ENCODE measurements at places on chromosomes 3 and 15.

DNA sequence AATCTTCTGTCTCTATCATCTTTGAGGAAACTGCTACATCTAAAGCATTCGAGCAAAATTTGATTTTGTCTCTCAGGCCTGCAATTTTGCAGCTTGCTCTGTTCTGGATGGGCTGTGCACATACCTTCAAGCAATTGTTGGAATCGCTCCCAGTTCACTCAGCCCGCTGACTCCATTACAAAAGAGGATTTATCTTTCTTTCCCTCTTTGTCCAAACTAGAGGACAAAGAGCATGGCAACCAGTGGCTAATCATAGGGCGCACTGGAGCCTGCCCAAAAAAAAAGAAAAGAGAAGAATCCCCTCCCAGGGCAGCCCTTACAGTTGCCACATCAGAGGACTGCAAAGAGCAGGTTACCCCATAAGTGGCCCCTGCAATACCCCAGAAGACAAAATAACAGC, 49.0 kb upstream of the DUT start:
- no peak for DNase-seq

GRCh38 chr15:59702351-59702750, 13.2 kb upstream of the BNIP2 start:
- DNase-seq: no peak

DNA sequence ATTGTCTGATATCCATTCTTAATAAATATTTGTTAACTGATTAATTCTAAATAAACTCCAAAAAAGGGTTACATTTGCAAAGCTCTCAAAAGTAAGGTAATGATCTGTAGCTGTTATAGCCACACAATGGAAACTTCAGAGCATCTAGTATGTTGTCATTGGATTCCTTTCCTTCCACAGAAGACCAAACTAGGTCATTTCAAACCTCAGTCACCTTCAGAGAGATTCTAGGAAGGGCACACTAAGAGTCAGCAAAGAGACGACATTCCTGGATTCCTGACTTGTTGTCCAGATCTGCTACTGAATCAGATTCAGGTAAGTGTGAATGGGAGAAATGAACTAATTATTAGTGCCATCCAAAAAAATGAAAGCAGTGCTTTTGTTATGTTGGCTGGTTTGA, 3.0 kb upstream of the COL8A1 start:
- no peak for DNase-seq

DNA sequence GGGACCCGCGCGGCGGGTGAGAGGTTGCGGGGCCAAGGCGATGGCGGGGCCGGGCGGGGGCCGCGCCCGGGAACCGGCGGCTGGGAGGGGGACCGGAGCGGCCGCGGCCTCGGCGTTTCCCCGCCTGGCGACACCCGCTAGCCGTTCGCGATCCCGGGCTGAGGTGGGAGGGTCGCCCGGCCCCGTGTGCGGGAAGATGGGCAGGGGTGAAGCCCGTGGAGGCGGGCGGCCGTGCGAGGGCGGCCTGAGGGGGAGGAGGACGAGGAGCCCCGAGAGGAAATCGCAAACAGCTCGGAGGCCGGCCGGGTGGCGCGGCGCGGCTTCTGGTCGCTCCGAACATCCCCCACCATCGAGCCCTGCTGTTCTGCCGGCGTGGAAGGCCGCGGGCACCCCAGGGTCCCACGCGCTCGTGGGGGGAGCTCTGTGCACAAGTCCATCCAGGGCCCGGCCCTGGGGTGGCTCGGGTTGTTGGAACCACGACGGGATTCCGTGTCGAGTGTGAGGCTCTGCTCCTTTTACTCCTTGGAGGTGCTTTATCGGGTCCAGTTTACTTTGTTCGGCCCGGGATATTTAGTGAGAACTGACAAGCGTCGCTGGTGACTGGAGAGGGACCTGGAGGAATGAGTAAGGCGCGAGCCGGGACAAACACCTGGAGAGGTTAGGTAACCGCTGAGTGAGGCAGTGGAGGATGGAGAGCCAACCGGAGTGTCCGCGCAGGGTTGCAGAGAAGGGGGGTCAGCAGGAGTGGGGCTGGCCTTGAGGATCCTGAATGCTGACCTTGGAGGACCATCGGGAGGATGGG, 728 bp downstream of the CRTC3 start:
- DNase-seq: peak; percentile 53

GRCh38 chr3:157467200-157467599, 30.6 kb downstream of the PTX3 start:
- no peak for DNase-seq

DNA sequence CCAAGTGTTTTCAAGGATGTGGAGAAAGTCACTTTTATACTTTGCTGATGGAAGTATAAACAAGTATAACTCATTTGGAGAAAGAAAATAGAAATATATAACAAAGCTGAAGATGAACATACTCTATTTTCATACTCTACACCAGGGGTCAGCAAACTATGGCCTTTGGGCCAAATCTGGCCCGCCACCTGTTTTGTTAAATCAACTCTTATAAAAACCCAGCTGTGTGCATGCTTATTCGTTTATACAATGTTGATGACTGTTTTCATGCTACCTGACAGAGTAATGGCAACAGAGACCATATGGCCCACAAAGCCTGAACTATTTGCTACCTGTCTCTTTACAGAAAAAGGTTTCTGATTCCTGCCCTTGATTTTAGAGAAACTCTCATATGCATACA, 124.0 kb downstream of the NR1D2 start:
- no peak for DNase-seq

GRCh38 chr3:66885326-66886000, 112.6 kb upstream of the KBTBD8 start:
- no peak for DNase-seq

DNA sequence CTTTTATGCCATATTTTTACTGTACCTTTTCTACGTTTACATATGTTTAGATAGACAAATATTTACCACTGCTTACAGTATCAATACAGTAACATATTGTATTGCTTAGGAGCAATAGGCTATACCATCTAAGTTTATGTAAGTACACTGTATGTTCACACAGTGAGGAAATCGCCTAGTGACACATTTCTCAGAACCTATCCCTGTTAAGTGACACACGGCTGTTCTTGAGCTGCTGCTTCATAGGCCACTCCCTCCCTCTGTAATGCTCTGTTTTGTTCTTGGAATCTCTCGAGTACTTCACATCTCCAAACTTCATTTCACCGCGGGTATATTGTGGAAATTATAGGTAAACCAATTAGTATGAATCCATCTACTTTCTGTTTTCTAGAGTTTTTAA, 13.4 kb upstream of the SELENOT start:
- no peak for DNase-seq

- no peak for DNase-seq
Measured at GRCh38 chr15:100672959-100673358, 70.6 kb downstream of the ASB7 start.

DNA sequence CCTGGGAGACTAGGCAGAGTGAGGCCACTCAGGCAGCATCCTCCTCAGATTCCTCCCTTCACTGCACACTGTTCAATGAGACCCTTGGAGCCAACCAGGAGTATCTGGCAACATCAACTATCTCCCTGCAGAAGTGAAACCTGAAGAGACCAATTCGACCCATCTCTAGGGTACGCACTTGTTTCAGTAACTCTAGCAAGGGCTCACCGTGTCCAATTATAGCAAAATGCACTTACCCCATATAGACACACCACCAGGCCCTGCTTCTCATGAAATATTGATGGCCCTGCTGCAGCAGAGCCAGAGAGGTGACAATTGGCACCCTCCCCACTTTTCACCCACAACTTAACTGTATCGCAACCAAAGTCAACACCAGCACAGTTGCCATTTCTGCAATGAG, 196.1 kb upstream of the IGF1R start:
- no peak for DNase-seq

GRCh38 chr3:150407051-150407807, 869 bp upstream of the TSC22D2 start:
- no peak for DNase-seq

DNA sequence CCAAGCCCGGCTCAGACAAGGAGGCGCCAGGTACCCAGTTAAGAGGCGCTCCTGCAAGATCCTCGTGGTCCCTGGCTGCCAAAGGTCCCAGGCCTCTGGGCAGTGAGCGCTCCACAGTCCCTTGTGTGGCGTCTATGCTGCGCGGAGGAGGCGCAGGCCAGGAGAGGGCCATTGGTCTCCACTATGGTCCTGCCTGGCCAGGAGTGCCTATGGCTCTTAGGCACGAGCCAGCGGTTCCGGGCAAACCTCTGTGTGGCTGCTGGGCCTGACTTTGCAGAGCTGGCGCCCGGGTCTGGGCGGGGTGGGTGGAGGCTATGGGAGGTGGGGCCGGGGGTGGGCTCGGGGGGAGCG, 660 bp upstream of the ADAMTSL3 start:
- DNase-seq: no peak

- peak; percentile 32 for DNase-seq
Measured at GRCh38 chr3:127135241-127136023, 57.5 kb upstream of the PRR23E start.

DNA sequence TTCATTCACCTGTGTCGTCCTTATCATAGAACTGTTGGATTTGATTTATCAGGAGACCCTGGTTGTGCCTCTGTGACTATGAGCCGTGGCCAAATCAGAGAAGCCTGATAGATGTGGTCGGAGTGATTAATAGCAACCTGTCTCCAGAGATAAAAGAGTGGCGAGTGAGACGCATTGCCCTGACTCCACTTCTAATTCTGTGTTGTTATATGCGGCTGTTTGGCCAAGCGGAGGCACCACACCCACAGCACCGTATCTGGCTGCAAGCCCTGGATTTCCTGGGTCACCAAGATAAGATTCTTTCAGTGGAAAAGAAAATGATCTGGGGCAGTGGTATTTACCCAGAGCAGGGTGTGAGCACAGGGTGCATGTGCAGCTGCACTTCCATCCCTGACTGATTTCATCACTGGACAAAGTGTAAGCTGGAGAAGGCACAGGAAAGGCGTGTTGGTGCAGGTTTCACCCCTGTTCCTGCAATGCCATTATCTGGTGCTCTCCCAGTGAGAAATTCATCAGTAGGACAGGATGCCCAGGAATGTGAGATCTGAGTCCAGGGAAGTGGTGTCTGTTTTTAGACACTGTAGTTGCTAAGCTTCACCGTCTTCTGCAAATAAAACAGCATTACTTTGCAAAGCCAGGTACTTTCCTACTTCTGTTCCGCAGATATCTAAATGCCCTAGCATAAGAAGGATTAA, 84.6 kb downstream of the CD47 start:
- no peak for DNase-seq

GRCh38 chr15:89963301-89964231, 37.6 kb upstream of the ZNF710 start:
- DNase-seq: peak; percentile 17

GRCh38 chr3:104460477-104461406, 906.0 kb upstream of the ALCAM start:
- peak; percentile 78 for DNase-seq

DNA sequence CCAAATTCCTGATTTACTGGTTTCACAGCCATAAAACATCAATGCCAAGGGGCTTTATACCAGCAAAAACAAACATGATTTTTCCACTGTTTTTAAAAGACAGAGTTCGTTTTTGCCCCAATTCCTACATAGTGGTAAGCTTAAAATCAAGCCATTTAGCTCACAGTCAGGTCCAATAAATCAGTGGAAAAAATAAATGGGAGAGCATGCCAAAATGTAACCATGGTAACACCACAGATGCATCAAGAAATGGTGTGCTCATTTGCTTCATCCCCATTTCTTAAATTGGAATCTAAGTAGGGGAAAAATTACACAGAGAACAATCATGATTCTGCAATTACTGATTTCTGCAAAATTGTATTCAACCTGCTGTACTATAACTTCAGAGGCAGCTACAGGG, 418.8 kb downstream of the MAGI1 start:
- DNase-seq: no peak
